Retinal pigment epithelial cell (primary cell): ENCODE measurements at places on chromosomes 12 and 14.

DNA sequence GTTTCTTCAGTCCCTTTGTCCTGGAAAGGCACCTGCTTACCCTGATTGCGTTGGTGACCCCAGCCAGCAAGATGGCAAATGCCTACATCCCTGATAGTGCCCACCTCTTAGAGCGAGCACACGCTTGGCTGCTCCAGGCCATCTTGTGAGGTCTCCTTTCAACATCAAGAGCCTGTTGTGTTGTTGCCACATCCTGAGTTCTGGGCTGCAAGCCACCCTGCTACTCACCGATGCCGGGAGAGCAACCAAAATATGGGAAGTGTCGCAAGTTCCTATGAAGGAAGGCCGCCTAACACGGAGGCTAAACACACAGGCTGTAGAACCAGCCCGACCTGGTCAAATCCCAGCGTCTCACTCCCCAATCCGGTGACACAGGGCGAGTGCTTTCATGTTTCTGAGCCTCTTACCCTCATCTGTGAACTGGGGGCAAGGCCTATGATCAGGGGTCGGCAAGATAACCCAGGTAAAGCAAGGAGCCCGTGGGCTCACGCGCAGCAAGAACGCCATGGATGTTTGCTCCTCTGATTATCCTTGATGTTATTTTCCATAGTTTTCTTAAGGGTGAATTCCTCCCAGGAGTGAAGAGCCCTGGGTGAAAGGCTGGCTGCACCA is 98.4 kb downstream of the LGMN start:
- no peak for DNase-seq

GRCh38 chr14:60161196-60162107 is 3.7 kb downstream of the DHRS7 start:
- no peak for DNase-seq

DNA sequence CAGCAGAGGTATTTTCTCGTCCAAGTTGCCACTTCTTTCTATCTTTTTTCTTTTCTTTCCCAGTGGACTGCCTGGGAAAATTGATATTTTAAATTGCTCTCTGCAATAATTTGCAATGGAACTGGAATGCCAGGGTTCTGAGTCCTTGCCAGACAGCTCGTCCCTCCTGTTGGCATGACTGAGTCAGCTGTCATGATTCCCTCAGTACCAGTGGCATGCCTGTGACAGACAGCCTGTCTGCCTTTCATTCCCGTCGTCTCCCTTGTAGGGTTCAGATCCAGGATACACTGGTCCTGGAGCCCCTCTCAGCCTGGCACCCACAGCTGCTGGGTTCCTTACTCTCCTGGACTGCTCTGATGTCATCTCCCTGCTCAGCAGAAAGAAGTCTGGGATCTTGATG is 84.8 kb downstream of the PTPN11 start:
- DNase-seq: no peak

GRCh38 chr12:60278209-60278608 is 682.4 kb downstream of the SLC16A7 start:
- DNase-seq: no peak

GRCh38 chr14:65860956-65861611 is 448.6 kb downstream of the FUT8 start:
- DNase-seq: no peak

DNA sequence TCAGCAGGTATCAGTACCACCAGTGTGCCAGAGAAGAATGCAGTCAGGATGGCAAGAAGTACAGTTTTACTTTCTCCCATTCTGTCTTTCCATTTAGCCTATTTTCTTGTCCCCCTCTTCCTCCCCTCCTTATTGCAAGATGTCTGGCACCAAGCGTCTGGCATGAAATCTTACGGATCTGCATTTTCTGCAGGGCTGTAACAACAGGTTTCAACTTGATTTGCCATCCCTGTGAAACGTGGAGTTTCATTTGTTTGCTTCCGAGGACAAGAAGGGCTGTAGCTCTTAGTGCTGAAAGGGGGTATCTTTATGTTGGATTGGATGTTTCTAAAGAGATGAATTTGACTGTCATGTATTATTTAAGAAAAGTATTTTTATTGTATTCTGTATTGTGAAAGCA is 1110.6 kb downstream of the BCL11B start:
- DNase-seq: no peak

DNA sequence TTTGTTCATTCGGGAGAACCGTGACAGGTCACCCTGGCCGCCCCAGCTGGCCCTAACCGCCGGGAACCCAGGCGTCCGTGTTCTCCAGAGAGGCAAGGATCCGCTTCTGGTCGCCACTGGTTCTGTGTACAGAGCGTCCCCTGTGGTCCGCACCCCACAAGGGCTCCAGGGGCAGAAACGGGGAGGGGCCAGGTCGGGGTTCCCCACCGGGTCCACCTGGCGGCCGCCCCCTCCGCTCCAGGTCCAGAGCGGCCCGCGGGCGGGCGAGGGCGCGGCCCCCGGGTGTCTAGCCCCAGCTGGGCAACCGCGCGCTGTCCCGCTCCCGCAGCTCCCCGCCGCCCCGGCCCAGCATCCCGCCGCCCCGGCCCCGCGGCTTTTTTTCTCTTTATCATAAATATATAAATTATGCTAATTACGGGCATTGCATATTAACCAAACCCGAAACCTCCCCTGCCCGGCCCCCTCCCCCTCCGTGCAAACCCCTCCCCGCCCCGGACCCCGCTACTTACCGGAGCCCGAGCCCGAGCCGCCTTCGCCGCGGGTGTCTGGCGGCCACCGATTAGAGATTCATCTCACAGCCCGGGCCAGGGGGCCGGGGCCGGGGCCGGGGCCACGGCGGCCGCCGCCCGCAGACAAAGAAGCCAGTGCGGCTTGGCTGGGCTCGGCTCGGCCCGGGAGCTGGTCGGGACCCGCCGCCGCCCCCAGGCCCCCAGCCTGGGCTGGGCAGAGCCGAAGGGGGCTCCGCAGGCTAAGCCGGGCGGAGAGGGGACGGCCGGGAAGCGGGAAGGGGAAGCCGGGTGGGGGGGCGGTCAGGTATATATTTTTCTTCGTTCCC is 512 bp downstream of the POU6F1 start:
- DNase-seq: no peak

- DNase-seq: peak; percentile 10
Observed at GRCh38 chr12:66678338-66679275, at the start of gene GRIP1. TSS of gene GRIP1 (minus strand) at chr12:66679076. CDS start at chr12:66678904, 172 bp downstream.

DNA sequence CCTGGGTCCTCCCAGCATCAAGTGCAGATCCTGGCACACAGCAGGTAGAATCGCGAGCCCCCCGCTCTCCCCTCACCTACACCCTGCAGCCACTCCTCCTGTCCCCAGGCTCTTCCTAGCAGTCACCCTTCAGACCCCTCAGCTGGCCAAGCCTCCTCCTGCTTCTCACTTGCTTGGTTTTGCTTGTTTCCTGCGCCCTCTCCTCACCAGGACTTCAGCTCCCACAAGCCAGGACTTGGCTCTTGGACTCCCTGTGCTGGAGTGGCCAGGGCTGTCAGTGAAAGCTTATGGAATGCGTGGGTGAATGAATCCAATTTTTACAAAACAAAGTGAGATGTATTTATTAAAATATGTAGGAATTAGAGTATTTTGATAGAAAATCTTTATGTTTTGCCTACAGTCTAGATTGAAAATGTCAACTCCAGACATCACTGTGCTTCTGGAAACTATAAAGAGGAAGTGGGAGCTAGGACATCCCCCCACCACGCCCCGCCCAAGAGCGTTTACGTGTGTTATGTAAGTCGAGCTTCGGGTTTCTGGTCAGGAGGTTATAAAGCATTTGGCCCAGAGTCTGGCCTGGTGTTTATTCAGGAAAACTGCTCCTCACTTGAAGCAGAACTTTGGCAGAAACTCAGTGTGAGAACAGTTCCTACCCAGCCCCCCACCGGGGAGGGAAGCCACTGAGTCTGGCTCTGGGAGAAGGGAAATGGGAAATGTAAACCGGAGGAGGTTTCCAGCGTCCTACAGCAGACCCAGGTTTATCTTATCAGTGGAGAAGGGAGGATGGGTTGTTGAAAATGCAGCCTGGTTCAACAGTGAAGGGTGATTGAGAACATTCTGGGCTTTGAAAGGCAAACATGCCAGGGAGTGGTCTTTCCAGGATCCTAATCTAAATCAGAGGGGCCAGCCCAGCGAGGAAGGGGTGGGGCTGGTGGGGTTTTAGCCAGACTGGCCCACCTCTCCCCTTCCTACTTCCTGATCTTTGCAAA is 8.8 kb downstream of the ALDH2 start:
- DNase-seq: no peak

DNA sequence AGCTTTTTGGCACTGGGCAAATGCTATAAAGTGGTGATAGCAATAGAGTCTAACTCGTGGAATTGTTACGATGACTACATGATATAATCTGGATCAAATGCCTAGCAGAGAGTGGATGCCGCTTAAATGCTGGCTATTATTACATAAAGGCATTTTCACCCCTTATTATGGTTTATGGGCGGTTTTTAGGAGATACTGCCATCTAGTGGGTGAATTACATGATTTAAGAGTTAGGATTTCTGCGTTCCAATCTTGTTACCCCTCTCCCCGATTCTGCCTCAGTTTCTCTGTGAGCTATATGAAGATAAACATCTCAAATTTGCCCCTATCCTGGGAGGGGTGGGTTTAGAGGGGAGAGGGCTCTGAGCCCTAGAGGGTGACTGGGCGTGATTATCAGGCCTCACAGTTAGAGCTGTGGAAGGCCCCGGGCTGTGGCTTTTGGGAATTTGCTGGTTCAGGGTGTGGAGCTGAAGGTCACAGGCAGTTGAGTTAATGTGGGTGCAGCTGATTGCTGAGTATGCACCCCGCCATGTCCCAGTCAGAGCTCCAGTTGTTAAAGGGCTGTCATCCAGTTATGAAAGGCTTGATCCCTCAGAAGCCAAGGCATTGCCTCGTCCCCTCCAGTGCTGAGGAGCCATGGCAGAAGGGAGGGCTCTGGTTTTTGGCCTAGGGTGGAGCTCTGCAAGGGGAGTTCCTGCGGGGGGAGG is 14.4 kb downstream of the CLSTN3 start:
- no peak for DNase-seq

GRCh38 chr14:105419195-105420091 is at the start of gene MTA1:
TSS of gene MTA1 (plus strand) at chr14:105419827. CDS start at chr14:105420036, 209 bp downstream.
- DNase-seq: no peak

DNA sequence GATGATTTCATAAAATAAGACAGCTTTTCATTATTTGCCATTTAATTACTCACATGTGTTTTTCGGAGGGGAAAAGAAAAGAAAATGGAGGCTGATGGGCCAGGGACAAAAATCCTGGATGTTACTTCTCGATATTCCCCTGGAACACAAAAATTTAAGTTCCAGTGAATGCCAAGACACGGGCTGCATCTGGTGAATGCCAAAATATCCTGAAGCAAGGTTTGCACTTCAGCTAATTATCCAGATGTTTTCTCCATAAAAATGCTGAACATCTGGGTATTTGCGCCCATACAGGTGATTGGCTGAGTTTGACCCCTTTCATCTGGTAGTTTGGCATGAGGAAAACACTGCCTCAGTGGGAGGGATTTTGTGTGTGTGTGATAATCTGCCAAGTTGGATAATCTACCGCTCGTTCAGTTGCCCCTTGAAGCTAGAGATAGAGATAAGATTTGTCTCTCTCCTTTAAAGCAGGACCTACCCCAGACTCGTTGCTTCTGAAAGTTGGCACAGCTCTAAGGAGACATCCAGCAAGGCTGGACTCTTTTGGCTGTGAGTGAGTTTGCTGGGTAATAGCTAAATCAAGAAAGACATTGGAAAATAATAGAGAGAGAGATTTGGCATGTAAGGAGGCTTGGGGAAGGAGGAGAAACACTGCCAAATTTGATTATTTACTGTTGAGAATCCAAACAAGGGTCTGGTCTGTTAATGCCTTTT is 390.0 kb downstream of the EGLN3 start:
- DNase-seq: no peak

- DNase-seq: no peak
Observed at GRCh38 chr12:113116875-113117274, 18.7 kb downstream of the RASAL1 start.

DNA sequence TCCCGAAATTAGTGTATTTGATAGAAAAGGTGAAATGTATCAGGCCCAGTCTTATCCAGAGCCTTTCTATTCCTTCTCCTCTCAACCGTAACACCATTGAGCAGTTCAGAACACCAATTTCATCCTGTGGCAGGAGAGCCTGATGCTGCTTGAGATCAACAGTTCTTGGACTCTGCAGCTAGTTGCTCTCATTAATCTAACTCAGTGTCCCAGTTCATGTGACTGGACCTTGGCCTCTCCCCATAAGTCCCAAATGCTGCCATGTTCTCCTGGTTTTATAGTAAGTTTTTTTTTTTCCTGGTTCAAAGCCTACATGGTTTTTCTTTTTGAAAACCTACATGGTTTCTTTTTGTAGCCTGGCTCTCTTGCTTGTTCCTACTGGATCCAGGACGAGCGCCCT is 293.9 kb downstream of the ITPR2 start:
- DNase-seq: no peak

GRCh38 chr12:113234483-113234882 is 13.2 kb downstream of the TPCN1 start:
- no peak for DNase-seq

- DNase-seq: no peak
Observed at GRCh38 chr14:81221579-81222102, 882 bp upstream of the GTF2A1 start.

GRCh38 chr14:95003099-95003960 is 154.0 kb downstream of the DICER1 start:
- no peak for DNase-seq

- DNase-seq: no peak
Observed at GRCh38 chr12:50918584-50919316, 33.6 kb upstream of the HIGD1C start.

GRCh38 chr14:90255871-90256270 is 482 bp upstream of the PSMC1 start:
- no peak for DNase-seq

GRCh38 chr12:62288328-62288727 is 28.1 kb downstream of the USP15 start:
- no peak for DNase-seq

- DNase-seq: no peak
Observed at GRCh38 chr12:53476769-53477209, 22.5 kb downstream of the MAP3K12 start.

- no peak for DNase-seq
Observed at GRCh38 chr14:96189281-96189711, 15.3 kb upstream of the BDKRB2 start.

DNA sequence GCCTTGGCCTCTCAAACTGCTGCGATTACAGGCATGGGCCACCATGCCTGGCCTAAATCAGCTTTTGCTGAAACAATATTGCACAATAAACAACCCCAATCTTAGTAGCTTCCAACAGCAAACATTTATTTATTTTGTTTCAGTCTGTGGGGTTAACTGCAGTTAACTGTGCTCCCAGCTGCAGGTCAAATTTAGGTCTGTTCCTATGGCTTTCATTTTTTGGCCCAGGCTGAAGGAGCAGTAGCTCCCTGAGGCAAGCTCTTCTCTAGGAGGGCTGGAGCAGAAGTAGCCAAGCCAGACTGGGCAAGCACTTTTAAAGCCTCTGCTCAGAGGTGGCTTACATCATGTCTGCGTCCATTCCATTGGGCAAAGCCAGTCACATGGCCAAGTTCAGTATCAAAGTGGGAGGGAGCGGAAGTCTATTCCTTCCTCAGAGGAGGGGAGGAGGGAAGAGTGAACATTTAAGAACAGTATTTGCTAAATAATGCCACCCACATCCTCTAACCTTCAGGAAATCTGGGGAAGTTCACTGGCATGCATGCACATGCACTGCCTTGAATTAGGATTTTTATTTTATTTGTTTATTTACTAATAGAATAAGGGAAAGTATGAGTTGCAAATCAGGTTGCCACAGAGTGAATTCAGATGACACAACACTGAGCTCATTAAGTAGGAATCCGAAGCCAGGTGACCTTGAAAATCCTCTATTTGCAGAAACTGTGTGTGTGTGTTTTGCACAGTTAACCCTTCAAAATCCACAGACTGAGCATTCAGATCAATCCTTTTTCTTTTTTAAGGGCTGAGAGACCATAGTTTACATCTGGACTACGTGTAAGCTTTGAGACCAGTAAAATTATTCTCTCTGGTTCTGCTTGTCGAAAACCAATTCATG is 122.0 kb upstream of the SEL1L start:
- DNase-seq: no peak
